A172 (cell line): ENCODE measurements at places on chromosomes 5 and 9. TPM values are rescaled to one million over a fixed set of nuclear protein-coding genes. Genes with fewer than 3 reads are reported as not detected.

The SV2C gene
- not detected in 2 replicates for total RNA-seq

The SPINK6 gene
- 0.89 and 2.4 TPM in 2 replicates for total RNA-seq

The HARS2 gene
- 46.1 and 50.5 TPM in 2 replicates for total RNA-seq

GRCh38 chr9:5690278-5690677, 61.4 kb downstream of the RIC1 start:
- DNase-seq: no peak

DNA sequence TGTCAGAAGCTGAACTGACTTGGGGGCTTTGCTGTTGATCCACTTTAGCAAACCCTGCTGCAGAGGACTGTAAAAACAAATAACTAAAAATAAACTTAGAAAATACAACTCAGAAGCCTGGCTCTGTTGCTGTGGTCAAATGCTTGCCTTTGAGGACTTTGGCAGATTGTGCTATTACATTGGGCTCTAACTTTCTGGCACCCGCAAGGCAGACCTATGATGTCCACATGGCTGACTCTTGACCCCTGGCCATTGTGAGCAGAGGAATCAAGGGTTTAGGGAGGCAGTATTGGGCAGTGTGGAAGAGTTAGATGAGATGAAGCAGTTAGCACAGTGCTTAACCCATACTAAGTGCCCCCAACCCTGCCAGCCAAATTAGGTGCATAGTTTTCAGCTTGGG, 34.0 kb downstream of the OTULIN start:
- DNase-seq: no peak

GRCh38 chr9:107881626-107882300, 392.2 kb upstream of the KLF4 start:
- no peak for DNase-seq

DNA sequence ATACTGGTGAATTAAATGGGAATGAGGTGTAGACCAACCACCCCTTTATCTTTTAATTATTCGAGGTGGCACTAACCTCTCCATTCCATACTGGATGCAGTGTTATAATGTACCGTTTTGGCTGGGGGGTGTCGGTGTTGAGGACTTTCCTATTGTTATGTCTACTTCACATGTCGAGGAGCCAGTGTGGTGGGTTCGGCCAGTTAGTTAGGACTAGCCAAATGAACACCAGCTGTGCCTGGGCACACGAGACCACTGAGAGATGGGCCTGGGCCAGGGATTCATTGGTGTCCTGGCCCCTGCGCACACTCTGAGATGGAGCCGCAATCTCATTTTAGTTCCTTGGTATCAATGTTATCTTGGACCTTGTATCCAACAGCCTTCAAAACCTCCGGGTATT, 186.2 kb downstream of the CACNA1B start:
- no peak for DNase-seq

- no peak for DNase-seq
These were observed 266.3 kb downstream of the SEC61B start for GRCh38 chr9:99488131-99489059.

GRCh38 chr5:11977904-11978303, 73.7 kb upstream of the CTNND2 start:
- DNase-seq: no peak

GRCh38 chr9:19998153-19998552, 209.3 kb upstream of the SLC24A2 start:
- DNase-seq: peak; percentile 21

DNA sequence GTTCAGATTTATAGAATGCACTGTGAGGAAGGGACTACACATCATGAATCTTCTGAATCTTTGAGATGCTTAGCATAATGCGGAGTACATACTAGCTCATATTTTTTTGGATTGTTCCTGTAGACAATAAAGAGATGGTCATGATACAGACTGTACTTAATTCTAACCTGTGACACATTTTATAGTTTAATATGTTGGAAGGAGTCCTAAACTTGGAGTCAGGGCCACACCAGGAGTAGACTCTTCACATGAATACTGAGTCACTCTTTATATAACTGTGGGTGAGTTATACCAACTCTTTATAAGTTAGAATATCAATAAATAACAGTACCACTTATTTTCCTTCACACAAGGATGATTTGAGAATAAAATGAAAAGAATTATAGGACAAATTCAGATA, 16.9 kb downstream of the C9orf85 start:
- DNase-seq: no peak

GRCh38 chr5:490116-491106, 33.8 kb downstream of the SLC9A3 start:
- DNase-seq: no peak

GRCh38 chr5:8827696-8828095, 718.2 kb downstream of the SEMA5A start:
- DNase-seq: no peak
